Heart left ventricle (tissue), 16 donors: ENCODE measurements at places on chromosomes 7 and 10. TPM values are rescaled to one million over a fixed set of nuclear protein-coding genes. Genes with fewer than 3 reads are reported as not detected.

TMEM26 gene
- total RNA-seq, result 0.31 TPM

LRRC17 gene
- total RNA-seq, result 4.1 TPM

- no peak for DNase-seq
Observed at GRCh38 chr10:77886795-77887355, 39.7 kb downstream of the DLG5 start.

DNA sequence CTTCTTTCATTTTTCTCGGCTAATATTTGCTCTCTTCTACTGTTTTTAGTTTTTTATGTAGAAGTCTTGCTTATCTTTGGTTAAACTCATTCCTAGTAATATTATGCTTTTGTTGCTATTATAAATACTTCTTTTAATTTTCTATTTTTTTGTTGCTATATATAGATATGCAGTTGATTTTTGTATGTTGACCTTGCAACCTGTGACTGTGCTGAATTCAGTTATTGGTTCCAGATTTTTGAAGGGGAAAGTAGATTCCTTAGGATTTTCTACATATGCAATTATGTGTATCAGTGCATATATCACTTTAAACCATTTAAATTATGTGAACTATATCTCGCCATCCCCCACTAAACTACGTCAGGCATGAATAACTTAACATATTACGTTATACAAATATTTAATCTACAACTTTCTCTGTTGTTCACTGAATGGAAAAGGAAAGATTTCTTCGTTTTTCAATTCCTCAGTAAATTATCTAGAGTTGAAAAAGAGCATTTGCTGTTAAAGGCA, 71.5 kb downstream of the IDE start:
- no peak for DNase-seq
